ENCODE measurements at places on chromosomes 13 and 19. TPM values are rescaled to one million over a fixed set of nuclear protein-coding genes. Genes with fewer than 3 reads are reported as not detected.

The LRRC63 gene
- total RNA-seq, result under 0.01 TPM

The ZNF555 gene
- total RNA-seq, result 5.7 TPM

The HNRNPUL1 gene
- 56.8 TPM for total RNA-seq

The CBY2 gene
- total RNA-seq, result not detected

The ARHGAP45 gene
- 4.7 TPM for total RNA-seq

The ZNF578 gene
- total RNA-seq, result 1.4 TPM

The ERICH6B gene
- not detected for total RNA-seq

The GPR180 gene
- total RNA-seq, result 4.1 TPM

The TBXA2R gene
- total RNA-seq, result 1.5 TPM

The PCDH9 gene
- total RNA-seq, result 3.2 TPM

Measured in smooth muscle cell of the coronary artery (primary cell).